ENCODE measurements at places on chromosomes 16 and 17.

DNA sequence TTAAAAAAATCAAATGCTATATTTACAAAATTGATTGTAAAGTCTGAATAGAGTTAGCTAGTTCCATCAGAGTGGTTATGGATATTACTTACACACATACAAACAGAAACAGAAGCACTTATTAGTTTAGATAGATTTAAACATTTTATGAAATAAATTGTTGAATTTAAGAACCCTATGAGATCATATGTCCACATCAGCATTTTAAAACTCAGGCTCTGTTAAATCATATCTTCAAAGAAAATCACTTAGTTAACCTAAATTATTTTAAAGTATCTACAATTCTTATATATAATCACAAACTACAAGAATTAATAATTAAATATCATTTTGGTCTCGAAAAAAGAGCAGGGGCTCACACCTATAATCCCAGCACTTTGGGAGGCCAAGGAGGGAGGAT is 42.5 kb downstream of the HELZ start:
- no peak for DNase-seq

GRCh38 chr16:56894331-56894917 is 29.4 kb downstream of the SLC12A3 start:
- DNase-seq: no peak

DNA sequence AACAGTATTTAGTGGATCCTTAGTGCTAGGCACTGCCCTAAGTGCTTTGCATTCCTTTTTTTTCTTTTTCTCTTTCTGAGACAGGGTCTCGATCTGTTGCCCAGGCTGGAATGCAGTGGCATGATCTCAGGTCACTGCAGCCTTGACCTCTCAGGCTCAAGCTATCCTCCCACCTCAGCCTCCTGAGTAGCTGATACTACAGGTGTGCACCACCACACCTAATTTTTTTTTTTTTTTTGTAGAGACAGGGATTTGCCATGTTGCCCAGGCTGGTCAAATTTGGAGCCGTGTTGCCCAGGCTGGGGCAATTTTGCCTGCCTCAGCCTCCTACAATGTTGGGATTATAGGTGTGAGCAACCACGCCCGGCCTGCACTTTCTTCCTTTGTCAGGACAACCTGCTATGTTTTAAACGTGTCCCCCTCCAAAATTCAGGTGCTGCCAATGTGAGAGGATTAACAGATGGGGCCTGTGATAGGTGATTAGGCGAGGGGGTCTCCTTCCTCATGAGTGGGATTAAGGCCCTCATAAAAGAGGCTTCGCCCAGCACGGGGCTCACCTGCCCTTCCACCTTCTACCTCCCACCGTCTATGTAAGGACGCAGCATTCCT is 5.4 kb downstream of the NQO1 start:
- no peak for DNase-seq

- DNase-seq: no peak
Measured at GRCh38 chr16:5451641-5452040, 354.0 kb upstream of the EEF2KMT start.

- no peak for DNase-seq
Measured at GRCh38 chr16:81405702-81406113, 38.9 kb upstream of the CMIP start.

DNA sequence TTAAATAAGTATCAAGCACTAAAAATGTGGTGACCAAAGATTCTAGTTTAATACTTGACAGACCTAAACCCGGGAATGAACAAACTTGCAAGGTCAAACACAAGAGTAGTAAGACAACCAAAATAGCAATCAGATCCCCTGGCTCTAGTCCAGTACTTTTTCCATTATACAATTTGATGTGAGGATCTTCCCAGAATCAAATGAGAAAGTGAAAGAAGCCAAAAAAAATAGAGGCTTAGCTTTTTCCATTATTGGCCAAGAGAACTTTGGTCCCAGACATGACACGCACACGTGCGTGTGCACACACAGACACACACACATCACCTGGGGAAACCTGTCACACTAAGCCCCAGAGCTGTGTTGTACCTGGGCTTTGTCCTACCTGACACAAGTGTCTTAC is 300.6 kb upstream of the CDH5 start:
- no peak for DNase-seq

DNA sequence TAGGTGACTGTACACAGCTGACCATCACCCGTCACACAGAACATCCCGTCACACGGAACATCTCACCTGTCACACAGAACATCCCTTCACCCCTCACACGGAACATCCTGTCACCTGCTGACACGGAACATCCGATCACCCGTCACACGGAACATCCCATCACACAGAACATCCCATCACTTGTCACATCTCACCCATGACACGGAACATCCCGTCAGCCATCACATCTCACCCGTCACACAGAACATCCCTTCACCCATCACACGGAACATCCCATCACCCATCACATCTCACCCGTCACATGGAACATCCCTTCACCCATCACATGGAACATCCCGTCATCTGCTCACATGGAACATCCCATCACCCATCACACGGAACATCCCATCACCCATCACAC is 3.8 kb downstream of the CPNE7 start:
- DNase-seq: no peak

- no peak for DNase-seq
Measured at GRCh38 chr17:51730303-51731050, 428.0 kb downstream of the CA10 start.

- no peak for DNase-seq
Measured at GRCh38 chr16:87369796-87370719, 13.5 kb downstream of the FBXO31 start.

GRCh38 chr17:4150096-4150495 is 7.1 kb downstream of the CYB5D2 start:
- DNase-seq: no peak

GRCh38 chr17:2719861-2720260 is 8.3 kb upstream of the CLUH start:
- DNase-seq: no peak

GRCh38 chr17:38674014-38674748 is 576 bp downstream of the EPOP start:
- DNase-seq: no peak

GRCh38 chr16:53546988-53547391 is 44.0 kb upstream of the AKTIP start:
- no peak for DNase-seq

GRCh38 chr16:53734908-53735307 is 31.0 kb downstream of the FTO start:
- DNase-seq: no peak

- DNase-seq: no peak
Measured at GRCh38 chr16:30903002-30903401, 6.6 kb downstream of the CTF1 start.

GRCh38 chr17:59493867-59494266 is 71.5 kb upstream of the DHX40 start:
- peak; percentile 29 for DNase-seq

GRCh38 chr16:84613408-84614072 is 4.3 kb downstream of the COTL1 start:
- no peak for DNase-seq

DNA sequence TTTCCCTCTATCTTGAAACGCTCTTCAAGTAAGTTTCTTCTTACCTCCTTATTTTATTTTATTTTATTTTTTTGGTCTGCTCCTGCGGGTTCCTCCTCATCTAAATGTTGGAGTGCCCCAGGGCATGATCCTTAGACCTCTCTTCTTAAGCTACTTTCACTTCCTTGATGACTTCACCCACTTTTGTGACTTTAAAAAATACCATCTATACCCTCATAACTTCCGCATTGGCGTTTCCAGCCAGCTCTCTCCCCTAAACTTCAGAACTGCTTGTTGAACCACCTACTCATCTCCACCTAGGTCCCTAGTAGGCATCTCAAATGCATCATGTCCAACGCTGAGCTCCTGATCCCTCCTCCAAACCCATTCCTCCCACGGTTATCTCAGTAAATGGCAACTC is 51.4 kb upstream of the NFAT5 start:
- DNase-seq: no peak

- DNase-seq: no peak
Measured at GRCh38 chr17:10499950-10500349, 18.4 kb downstream of the MYH1 start.

GRCh38 chr17:82215095-82215971 is 2.7 kb upstream of the CCDC57 start:
- no peak for DNase-seq

All from hippocampal formation (tissue), 2 donors.